Right atrium auricular region (tissue), 2 donors: ENCODE measurements at places on chromosomes 6 and 20. TPM values are rescaled to one million over a fixed set of nuclear protein-coding genes. Genes with fewer than 3 reads are reported as not detected.

CNR1 gene
- total RNA-seq, result 1.7 TPM

RBPJL gene
- not detected for total RNA-seq

- DNase-seq, result no peak
These were observed 82.3 kb upstream of the MPC1 start for GRCh38 chr6:166465003-166465399.

- DNase-seq, result no peak
These were observed 91.1 kb upstream of the KCNQ5 start for GRCh38 chr6:72530750-72531149.

- no peak for DNase-seq
These were observed 64.7 kb upstream of the ZNF217 start for GRCh38 chr20:53658322-53658721.

GRCh38 chr20:24522452-24523330, 53.3 kb downstream of the SYNDIG1 start:
- no peak for DNase-seq
